NCI-H82 (cell line): ENCODE measurements at places on chromosomes 2 and 18.

- DNase-seq: no peak
Measured at GRCh38 chr2:99471654-99472599, 17.9 kb downstream of the REV1 start.

DNA sequence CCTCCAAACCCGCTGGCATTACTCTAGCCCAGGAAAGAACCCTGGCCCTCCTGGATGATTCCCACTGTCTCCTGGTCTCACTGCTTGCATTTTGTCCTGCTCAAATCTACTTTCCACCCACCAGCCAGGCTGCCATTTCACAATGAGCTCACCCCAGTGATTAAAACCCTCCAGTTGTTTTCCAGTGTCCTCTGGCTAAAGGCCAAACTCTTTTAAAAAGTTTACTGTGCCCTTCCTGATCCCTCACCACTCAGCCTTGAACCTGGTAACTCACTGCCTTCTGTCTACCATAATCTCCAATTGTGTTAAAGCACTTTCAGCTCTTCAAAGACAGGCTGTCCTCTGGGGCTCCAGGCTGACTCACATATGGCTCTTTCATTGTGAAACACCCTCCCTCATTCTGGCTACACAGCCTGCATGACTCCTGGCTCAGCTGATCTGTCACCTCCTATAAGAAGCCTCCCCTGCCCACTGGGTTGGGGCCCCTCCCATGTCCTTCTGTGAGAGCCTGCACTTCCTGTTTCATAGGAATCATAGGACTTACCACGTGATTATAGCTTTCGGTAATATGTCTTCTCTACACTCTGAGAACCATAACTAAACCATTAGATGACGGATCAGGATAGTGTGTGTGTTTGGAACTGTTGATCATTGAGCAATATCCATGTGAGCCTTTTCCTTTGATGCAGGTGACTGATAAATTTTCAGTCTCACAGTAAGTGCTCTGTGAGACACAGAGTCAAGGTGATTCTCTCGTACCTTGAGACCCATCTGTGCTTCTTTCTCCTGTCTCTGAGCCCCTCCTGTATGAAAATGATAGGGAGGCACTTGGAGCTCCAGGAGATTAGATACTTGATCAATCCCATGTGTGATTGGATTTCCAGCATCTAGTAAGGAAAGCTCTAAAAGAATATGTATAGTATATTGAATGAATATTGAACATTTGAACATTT is 590.8 kb upstream of the ID2 start:
- peak; percentile 41 for DNase-seq

DNA sequence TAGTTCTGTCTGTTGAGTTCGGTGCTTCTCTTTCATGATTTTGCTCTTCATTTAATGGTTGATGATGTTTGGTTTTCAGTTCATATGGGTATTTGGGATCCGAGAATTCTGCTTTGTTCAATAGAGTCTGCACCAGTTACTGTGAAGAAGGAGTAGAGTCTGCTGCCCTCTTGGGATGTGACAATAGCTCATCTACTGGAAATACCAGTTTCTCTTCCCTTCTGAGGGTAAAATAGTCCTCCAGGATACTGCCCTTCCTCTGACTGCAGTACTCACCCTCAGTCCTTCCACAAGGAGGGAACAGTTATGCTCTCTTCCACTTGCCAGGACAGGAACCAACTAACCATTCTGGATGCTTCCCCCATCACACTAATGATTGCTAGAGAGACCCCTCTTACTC is 12.5 kb upstream of the TNFAIP6 start:
- DNase-seq: no peak

DNA sequence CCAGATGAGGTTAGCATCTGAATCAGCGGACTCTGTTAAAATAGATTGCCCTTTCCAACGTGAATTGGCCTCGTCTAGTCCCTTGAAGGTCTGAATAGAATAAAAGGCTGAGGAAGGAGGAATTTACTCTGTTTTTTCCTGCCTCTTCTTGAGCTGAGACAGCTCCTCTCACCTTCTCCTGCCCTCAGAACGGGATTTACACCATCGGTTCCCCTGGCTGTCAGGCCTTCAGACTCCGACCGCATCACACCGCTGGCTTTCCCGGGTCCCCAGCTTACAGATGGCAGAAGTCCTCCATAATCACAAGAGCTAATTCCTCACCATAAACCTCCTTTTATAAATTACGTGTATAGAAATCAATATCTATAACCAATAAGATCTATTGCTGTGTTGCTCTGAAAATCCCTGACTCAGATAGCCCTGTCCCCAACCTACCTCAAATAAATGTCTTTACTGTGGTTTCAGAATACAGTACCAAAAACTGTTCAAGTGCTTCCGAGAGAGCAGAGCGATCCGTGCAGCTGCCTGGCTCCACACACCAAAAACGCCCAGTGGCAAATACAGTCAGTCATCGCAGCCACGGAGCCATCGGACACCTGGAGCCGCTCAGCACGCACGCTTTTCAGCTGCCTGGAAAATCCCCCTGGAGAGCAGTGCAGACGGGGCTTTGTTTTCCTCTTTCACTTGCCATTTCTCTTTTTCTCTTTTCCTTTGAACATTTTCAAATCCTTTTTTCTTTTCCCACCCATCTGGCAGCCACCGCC is 196.9 kb downstream of the NRP2 start:
- peak; percentile 10 for DNase-seq

DNA sequence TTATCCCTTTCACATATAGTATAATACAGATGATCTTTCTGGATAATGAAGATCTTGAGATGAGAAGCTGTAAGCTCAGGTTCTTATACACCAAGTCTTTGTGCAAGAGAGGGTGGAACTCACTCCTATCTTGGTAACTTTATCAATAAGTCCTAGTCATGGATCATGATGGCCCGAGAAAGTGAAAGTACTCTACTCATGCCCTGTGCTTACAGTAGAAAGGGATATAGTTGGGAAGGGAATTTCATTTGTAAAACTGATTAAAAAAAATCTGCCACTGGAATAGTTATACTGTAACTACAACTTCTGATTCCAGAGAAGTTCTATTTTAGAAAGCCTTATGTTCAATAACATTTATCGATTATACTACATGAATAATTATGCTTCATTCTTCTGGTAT is 51.8 kb downstream of the MYO3B start:
- no peak for DNase-seq

DNA sequence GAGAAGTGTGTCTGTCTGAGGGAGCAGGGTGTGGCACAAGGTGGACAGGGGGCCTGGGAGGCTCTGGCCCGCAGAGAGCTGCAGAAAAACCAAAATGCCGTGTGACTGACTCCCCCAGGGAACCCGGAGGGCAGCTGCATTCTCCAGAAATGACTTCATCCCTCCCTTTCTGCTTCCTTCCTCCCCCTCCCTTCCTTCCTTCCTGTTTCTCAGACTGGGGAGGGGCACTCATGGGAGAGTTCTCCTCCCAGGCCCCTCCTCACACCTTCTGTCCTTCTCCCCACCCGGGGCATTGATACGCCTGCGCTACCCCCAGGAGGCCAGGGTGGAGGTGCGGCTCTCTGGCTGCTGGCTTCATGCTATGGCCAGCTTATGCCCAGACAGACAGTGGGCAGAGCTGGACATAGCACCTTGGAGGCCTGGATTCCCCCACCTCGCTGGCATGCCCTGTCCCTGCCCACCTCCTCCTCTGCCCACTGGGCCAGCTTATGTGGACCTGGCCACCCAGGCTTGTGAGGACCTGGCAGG is 8.2 kb upstream of the GPR17 start:
- DNase-seq: peak; percentile 51

DNA sequence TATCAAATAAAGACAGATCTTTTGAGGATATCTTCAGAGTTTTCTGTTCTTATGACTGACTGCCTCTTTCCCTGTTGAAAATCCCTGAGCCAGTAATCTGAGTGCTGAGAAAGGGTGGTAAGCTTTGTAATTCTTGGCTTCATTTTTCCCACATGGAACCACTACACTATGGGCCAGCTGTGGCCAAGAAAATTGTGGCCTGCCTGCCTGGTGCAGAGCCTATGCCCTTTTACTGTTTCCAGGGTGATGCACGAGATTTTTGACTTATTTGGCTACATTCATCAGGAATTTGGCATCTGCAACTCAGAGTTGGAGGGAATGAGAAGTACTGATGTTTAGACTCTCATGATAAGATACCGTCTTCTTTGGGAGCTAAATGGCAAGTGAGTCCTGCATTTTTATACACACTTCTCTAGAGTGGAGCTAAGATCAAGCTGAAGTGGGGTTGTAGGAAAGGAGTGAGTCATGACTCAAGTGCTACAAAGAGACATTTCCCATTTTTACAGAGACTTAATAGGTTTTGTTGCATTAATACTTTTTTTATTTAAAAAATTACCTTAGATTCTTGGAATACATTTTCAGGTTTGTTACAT is 328.2 kb upstream of the CDH7 start:
- DNase-seq: no peak

DNA sequence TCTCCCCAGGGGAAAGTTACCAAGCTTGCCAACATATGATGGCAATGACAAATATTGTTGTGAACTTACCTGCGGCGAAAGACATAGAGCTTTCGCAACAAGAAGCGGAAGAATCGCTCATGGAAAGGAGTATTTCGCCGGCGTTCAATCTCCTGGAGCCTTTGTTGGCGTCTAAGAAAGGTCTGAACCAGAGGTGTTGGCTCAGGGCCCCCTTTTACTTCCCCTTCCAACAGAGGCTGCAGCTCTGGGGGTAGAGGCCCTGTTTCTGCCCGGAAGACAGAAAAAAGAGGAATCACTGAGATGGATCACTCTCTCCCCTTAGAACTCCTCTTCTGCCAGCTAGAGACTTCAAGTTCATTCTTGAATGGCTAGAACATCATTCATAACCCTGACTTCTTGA is 10.8 kb downstream of the GGCX start:
- DNase-seq: no peak

DNA sequence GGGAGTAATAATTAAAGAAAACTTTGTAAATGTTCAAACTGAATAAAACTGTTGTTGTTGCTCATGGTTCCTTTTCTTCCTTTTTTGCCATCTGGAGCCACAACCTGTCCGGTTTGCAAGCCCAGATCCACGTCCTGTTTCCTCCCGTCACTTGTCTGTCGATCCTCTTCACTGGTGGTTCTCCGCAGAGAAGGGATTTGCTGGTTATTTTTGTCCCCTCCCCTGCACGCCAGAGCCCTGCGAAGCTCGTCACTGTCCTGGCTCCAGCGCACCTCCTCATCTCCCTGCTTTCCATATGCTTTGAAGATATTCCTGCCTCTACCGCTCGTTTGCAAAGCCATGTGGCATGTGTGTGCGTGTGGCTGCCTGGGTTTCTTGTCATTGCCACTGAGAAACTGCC is 461.4 kb downstream of the RNF144A start:
- no peak for DNase-seq
